Thymus (tissue), 14 donors: ENCODE measurements at places on chromosomes 5 and 9.

GRCh38 chr9:137879566-137880150, 2.1 kb downstream of the CACNA1B start:
- peaks cover 41% of the 10 kb centered on the region for H3K27me3 ChIP-seq
- H3K4me1 ChIP-seq = no peaks in the 10 kb centered on the region
- no peak for DNase-seq
- no peak overlapping the region for H3K27ac ChIP-seq

DNA sequence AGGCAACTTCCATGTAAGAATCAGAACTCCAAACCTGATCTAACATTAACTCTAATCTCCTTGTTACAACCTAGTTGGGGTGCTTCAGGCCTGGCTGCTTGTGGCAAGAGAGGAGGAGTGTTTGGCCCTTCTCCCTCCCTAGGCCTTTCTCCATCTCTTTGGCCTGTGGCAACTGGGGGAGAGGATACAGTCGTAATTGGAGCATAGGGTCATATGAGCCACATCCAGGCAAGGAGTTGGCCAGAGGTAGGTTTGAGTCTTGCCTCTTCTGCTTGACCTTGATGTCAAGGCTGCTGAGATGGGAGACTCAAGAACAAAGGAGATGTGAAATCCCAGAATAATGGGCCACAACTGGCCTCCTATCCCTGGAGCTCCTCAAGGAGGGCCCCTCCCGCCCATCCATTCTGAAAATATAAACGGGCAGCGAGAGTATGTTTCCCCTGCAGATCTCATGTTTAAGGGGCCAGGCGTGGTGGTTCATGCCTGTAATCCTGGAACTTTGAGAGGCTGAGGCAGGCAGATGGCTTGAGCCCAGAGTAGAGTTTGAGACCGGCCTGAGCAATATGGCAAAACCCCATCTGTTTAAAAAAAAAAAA, 59.3 kb upstream of the ANGPTL2 start:
- no peaks in the 10 kb centered on the region for H3K4me1 ChIP-seq
- no peak for DNase-seq
- H3K4me3 ChIP-seq = no peak overlapping the region
- H3K27me3 ChIP-seq = no peaks in the 10 kb centered on the region
- H3K27ac ChIP-seq = no peak overlapping the region
- H3K36me3 ChIP-seq = no peaks in the 10 kb centered on the region

- DNase-seq = no peak
- no peak overlapping the region for H3K4me3 ChIP-seq
- H3K36me3 ChIP-seq = no peaks in the 10 kb centered on the region
- H3K27me3 ChIP-seq = peaks cover 14% of the 10 kb centered on the region
- no peaks in the 10 kb centered on the region for H3K4me1 ChIP-seq
Measured at GRCh38 chr9:90097237-90097636, 492.4 kb downstream of the GADD45G start.

- no peak overlapping the region for H3K27ac ChIP-seq
- H3K4me1 ChIP-seq = no peaks in the 10 kb centered on the region
Measured at GRCh38 chr5:132222649-132223038, 5.0 kb downstream of the P4HA2 start.

DNA sequence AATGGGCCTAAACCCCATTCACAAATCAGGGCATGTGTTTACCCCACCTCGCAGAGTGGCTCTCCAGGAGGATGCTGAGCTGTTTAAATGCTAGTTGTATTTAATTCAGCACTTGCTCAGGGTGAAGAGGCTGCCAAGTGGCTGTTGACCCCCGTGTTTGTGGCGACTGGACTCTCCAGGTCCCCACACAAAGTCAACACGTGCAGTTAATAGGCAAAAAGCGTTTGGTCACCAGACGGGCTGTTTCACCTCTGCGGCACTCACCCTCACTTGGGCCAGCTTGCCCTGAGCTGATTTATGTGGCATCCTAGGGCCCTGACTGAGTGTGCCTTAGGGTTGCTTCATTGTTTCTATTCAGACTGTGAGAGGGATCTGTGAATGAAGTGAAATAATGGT, 152.3 kb downstream of the GAS1 start:
- no peaks in the 10 kb centered on the region for H3K36me3 ChIP-seq
- no peaks in the 10 kb centered on the region for H3K4me1 ChIP-seq
- DNase-seq = no peak
- H3K27me3 ChIP-seq = no peaks in the 10 kb centered on the region
- H3K27ac ChIP-seq = no peak overlapping the region

- H3K4me3 ChIP-seq = no peak overlapping the region
- no peaks in the 10 kb centered on the region for H3K27me3 ChIP-seq
- DNase-seq = no peak
Measured at GRCh38 chr9:121830441-121831140, 179.2 kb downstream of the DAB2IP start.

DNA sequence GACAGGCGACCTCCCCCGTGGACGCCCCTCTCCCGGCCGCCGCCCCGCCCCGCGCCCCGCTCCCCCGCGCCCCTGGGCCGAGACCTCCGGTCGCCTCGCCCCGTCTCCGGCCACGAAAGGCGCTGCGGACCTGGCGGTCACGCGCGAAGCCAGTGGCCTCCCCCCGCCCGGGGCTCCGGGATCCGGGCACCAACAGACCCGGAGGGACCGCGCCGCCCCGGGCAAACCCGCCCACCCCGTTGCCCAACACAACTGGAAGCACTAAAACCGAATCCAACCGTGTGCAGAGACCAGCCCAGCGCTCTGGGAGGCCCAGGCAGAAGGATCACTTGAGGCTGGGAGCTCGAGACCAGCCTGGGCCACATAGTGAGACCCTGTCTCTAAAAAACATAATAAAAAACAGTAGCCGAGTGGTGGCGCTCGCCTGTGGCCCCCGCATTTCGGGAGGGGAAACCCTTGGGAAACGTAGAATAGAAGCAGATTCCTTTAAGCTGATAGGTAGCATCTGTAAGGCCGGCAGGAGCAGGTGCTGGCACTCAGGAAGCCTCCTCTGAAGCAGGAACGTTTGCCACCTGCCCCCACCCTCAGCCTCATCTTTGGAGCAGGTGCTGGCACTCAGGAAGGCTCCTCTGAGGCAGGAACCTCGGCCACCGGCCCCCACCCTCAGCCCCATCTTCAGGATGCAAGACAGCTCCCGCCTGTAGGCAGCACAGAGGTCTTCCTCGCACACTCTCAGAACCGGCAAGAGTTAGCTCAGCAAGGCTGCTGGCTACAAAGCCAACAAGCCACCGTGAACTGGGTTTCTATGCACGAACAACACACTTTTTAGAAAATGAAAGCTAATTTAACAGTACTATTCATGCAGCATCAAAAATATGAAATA, 4.6 kb upstream of the SLC9A3 start:
- no peak overlapping the region for H3K27ac ChIP-seq
- DNase-seq = no peak
- H3K36me3 ChIP-seq = no peaks in the 10 kb centered on the region
- peaks cover 93% of the 10 kb centered on the region for H3K27me3 ChIP-seq

DNA sequence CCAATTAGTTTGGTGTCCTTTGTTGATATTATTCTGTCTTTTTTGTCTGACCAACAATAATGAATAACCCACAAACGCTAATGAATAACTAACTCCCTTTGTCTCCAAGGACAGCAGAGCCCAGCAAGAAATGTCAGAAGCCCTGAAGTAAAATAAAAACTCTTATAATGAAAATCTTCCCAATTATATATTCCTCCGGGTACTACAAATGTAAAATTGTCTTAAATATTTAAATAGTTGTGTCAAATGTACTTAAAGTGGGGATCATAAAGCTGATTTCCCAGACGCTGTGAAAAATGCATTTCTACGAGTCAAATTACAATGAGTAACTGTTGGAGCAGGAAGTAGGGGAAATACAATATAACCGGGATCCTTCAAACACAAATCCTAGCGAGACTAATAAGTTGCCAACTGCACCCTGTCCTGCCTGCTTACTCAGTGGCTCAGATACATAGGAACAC, 22.3 kb downstream of the GLIS3 start:
- H3K4me1 ChIP-seq = no peaks in the 10 kb centered on the region
- DNase-seq = no peak
- H3K27ac ChIP-seq = no peak overlapping the region
- H3K36me3 ChIP-seq = no peaks in the 10 kb centered on the region
- H3K27me3 ChIP-seq = no peaks in the 10 kb centered on the region

DNA sequence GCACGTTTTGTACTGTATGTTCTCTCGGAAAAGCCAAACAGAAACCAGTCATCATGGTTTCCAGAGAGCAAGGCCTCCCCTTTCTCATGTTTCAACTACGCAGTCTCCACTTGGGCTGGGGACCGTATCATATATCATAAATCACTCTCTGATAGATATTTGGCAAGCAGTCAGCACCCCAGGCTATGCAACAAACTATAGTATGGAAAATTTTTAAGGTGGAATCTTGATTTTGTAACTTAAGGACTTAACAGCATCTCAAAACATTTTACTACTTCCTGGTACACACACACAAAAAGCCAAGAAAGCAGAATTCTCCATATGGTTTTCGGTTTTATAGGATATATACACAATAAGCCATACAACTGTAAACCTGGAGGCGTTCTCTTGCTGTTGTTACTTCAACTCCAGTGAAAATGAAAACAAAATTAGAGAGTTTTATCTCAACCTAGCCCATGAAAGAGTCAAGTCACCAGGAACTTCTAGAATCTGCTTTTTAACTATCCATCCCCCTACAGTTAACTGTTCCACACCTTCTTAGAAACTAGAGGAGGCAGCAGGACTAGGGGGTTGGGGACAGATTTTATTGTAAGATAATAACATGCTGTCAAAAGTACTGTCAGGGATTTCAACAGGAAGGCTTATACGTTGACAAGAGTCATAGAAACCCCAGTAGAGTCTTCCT, 283.4 kb downstream of the NFIB start:
- peak overlapping the region; percentile 25 for H3K27ac ChIP-seq
- H3K4me1 ChIP-seq = peaks cover 4% of the 10 kb centered on the region
- DNase-seq = peak; percentile 23
- H3K27me3 ChIP-seq = no peaks in the 10 kb centered on the region
- no peaks in the 10 kb centered on the region for H3K36me3 ChIP-seq

GRCh38 chr5:169566202-169566601, 17.4 kb upstream of the SPDL1 start:
- H3K27ac ChIP-seq = no peak overlapping the region
- H3K4me1 ChIP-seq = no peaks in the 10 kb centered on the region
- H3K27me3 ChIP-seq = no peaks in the 10 kb centered on the region
- H3K36me3 ChIP-seq = no peaks in the 10 kb centered on the region

DNA sequence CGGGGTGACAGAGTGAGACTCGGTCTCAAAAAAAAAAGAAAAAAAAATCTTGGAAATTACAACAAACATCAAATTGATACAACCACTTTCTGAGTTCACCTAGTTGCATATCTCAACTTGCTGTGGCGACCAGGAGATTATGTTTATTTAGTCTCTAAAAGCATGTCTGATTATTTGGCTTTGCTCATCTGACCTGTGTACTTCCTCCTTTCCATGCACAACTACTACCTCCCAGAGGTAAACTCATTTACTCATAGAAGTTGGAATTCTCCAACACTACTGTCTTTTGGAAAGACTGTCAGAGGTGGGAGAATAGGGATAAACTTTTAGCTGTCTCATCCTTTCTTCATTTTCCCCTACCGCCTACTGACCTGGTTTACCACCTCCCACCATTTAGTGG, 42.6 kb downstream of the MTMR12 start:
- no peak for DNase-seq
- H3K4me3 ChIP-seq = no peak overlapping the region
- H3K4me1 ChIP-seq = no peaks in the 10 kb centered on the region
- no peak overlapping the region for H3K27ac ChIP-seq
- peaks cover 66% of the 10 kb centered on the region for H3K36me3 ChIP-seq

DNA sequence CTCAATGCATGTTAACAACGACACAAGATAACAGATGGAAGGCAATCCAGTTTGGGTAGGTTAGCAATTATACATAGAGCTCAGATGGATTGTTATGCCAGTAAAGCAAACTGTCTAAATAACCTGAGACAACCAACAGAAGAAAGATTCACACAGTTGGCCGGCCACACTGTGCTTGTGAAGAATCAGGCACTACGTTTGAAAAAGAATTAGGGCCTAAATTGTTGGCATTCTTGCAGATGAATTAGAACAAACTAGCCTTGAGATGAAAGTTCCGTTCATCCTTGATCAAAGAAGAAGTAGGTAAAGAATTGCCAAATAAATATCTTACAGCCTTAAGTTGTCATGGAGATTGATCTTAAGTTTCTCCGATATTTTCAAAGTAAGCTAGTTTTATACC, 210.6 kb downstream of the CDH18 start:
- no peaks in the 10 kb centered on the region for H3K36me3 ChIP-seq
- no peaks in the 10 kb centered on the region for H3K27me3 ChIP-seq
- H3K27ac ChIP-seq = no peak overlapping the region
- no peak overlapping the region for H3K4me3 ChIP-seq

GRCh38 chr9:37801959-37802711, 1.5 kb downstream of the DCAF10 start:
- H3K4me1 ChIP-seq = peaks cover 7% of the 10 kb centered on the region
- no peaks in the 10 kb centered on the region for H3K36me3 ChIP-seq
- H3K27me3 ChIP-seq = no peaks in the 10 kb centered on the region
- no peak for DNase-seq
- no peak overlapping the region for H3K27ac ChIP-seq

- no peaks in the 10 kb centered on the region for H3K27me3 ChIP-seq
- no peaks in the 10 kb centered on the region for H3K4me1 ChIP-seq
- no peak for DNase-seq
- H3K4me3 ChIP-seq = no peak overlapping the region
- no peaks in the 10 kb centered on the region for H3K36me3 ChIP-seq
Measured at GRCh38 chr9:114180696-114181606, 25.6 kb downstream of the COL27A1 start.

- peak overlapping the region; percentile 74 for H3K27ac ChIP-seq
- H3K27me3 ChIP-seq = no peaks in the 10 kb centered on the region
- no peak overlapping the region for H3K4me3 ChIP-seq
- peak; percentile 22 for DNase-seq
- H3K36me3 ChIP-seq = no peaks in the 10 kb centered on the region
Measured at GRCh38 chr9:38024036-38024681, 44.9 kb downstream of the SHB start.

GRCh38 chr9:99399474-99399873, 177.4 kb downstream of the SEC61B start:
- no peaks in the 10 kb centered on the region for H3K4me1 ChIP-seq
- peaks cover 2% of the 10 kb centered on the region for H3K27me3 ChIP-seq
- DNase-seq = no peak
- no peaks in the 10 kb centered on the region for H3K36me3 ChIP-seq
- H3K4me3 ChIP-seq = no peak overlapping the region
- H3K27ac ChIP-seq = no peak overlapping the region

DNA sequence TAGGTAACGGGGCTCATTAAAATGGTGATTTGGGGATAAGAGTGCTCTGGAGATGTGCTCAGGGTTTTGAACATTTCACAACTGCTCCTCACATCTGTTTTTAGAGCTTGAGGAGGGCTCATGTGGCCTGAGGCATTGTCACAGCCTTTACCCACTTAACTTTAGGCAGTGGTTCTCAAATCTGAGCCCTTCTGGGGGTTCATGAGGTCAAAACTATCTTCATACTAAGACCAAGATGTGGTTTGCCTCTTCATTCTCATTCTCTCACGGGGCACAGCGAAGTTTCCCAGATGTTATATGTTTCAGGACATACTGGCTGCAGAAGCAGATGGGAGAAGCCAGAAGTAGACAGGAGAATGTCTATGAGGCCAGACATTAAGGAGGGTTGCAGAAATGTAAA, 38.4 kb downstream of the STXBP1 start:
- no peaks in the 10 kb centered on the region for H3K4me1 ChIP-seq
- H3K4me3 ChIP-seq = no peak overlapping the region
- H3K36me3 ChIP-seq = no peaks in the 10 kb centered on the region

- no peak for DNase-seq
- H3K27ac ChIP-seq = no peak overlapping the region
- H3K4me3 ChIP-seq = no peak overlapping the region
- no peaks in the 10 kb centered on the region for H3K27me3 ChIP-seq
- no peaks in the 10 kb centered on the region for H3K4me1 ChIP-seq
- H3K36me3 ChIP-seq = no peaks in the 10 kb centered on the region
Measured at GRCh38 chr9:87307848-87308247, 189.8 kb upstream of the DAPK1 start.
